ENCODE measurements at places on chromosomes 1 and 21.

DNA sequence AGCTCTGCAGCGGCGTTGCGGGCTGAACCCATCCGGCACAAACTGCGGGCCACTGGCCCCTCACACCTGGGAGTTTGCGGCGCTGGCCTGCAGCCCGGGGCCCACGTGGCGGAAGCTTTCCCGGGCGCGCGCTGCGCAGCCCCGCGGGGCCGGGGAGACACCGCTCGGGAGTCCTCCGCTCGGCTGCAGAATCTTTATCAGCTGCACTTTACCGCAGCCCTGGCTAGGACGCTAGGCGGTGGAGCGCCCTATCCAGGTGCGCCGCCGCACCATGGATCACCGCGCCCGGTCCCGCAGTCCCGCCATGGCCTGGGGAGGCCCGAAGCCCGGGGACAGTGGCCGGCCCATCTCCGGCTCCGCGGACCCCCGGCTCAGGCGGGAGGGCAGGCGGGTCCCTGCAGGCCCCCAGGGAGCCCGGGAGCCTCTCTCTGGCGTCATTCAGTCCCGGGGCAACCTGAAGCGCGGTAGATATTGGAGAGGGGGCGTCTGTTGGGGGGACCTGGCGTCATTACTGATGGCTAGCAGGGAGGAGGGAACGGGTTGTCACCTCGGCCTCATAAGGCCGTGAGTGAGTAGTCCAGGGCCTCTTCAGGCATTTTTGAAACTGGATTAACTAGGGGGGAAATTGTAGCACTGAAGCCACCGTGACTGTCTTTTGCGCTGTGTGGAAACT lies 5.7 kb upstream of the OLIG2 start:
- DNase-seq: peak; percentile 31
- no peak overlapping the region for H3K27ac ChIP-seq
- peaks cover 71% of the 10 kb centered on the region for H3K27me3 ChIP-seq
- H3K4me1 ChIP-seq: peaks cover 34% of the 10 kb centered on the region

- no peak overlapping the region for H3K4me3 ChIP-seq
These were observed 126.8 kb upstream of the ZNF644 start for GRCh38 chr1:91148641-91149069.

GRCh38 chr21:26374817-26375216 lies 198.3 kb downstream of the CYYR1 start:
- DNase-seq: no peak
- peaks cover 8% of the 10 kb centered on the region for H3K27me3 ChIP-seq
- no peaks in the 10 kb centered on the region for H3K36me3 ChIP-seq
- no peak overlapping the region for H3K27ac ChIP-seq

DNA sequence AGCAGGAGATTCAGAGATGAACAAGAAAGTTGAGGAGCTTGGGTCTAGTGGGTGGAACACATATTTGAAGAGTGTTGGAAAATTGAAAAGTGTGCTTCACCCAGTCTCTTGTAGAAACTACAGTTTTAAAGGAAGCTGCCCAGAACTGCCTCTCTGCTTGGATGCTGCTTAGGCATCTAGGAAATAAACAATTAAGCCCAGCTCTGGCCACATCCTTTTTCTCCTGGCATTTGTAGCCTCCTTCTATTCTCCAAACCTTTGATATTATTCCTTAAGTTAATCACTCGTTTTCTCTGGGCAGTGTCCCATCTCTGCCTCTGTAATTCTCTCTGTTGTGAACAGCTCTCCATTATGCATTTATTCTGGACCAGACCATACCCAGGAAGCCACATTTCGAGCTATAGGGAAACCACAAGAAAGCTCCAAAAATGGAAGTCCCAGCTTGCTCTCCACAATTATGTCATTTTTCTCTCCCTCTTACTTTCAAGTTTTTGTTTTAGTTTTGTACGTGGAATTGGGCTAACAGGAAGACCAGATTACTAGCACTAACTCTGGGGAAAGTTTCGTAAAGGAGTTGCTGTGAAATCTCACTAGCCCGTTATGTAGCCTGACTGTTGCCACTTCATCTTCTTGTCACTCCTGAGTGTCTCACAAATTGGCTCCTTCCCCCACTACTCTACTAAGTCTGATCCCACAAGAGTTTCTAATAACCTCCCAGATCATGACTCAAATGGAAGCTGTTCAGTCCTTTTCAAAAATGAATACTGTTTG lies 102.2 kb downstream of the NTMT2 start:
- peaks cover 5% of the 10 kb centered on the region for H3K27me3 ChIP-seq
- H3K36me3 ChIP-seq: no peaks in the 10 kb centered on the region
- no peak overlapping the region for H3K27ac ChIP-seq
- H3K4me1 ChIP-seq: peaks cover 9% of the 10 kb centered on the region
- H3K4me3 ChIP-seq: no peak overlapping the region

All from activated naive CD4-positive, alpha-beta T cell treated with anti-CD3 and anti-CD28 coated beads for 36 hours (primary cell).